ENCODE measurements at places on chromosomes 7 and 10. TPM values are rescaled to one million over a fixed set of nuclear protein-coding genes. Genes with fewer than 3 reads are reported as not detected.

Gene HOXA6
- total RNA-seq = 14.6 TPM

Gene ADO
- 14.3 TPM for total RNA-seq

Gene TMEM273
- total RNA-seq = 18.4 TPM

Gene WDR86
- 2.8 TPM for total RNA-seq

Gene GBX1
- not detected for total RNA-seq

Gene TEX36
- total RNA-seq = not detected

Gene NAT16
- not detected for total RNA-seq

Gene GIMAP5
- total RNA-seq = 15.7 TPM
